ENCODE measurements at places on chromosomes 5 and 9.

GRCh38 chr9:86407022-86407421, 52.8 kb upstream of the TUT7 start:
- DNase-seq: no peak

- DNase-seq: no peak
Observed at GRCh38 chr5:82563745-82564144, 285.6 kb upstream of the RPS23 start.

DNA sequence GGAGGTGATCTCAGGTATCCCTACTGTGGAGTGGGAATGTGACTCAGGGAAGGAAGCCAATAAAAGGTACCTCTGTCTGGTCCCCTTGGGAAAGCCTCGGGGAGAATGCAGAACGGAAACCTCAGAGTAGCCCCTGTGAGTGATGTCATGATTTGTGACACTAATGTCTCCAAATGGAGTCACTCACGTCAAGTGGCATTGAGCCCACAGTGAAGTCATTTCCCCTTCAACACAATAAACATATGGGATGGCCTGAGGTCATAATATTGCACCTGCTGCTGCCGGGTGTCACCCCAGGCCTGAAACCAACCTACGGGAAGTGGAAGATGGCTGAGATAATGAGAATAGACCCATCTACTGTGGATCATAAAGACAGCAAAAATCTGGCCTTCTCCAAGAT, 75.9 kb upstream of the GOLM1 start:
- DNase-seq: no peak

GRCh38 chr5:10420932-10421331, 20.7 kb upstream of the ROPN1L start:
- no peak for DNase-seq

All from posterior cingulate gyrus (tissue), 11 donors.